ENCODE measurements at places on chromosomes 5 and 9.

- DNase-seq: no peak
Measured at GRCh38 chr9:101999441-101999840, 261.0 kb upstream of the GRIN3A start.

DNA sequence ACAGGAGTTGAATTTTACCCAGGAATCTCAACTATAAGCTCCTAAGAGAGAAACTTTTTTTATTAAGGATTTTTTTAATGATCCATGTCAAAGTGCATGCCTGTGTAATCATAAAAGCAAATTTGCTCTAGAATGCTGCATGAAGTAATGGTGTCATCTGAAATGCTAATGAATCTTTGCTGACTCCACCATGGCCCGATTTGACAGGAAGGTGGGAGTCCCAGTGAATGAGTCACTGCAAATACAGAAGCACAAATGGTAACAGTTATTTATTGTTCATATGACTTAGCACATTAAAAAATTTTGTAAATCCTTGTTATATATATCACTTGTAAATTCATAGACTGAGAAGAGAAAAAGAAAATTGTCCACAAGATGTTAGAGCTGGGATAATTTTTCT, 341.3 kb downstream of the RASEF start:
- DNase-seq: no peak

- DNase-seq: no peak
Measured at GRCh38 chr5:75536694-75537360, 25.1 kb downstream of the POLK start.

- no peak for DNase-seq
Measured at GRCh38 chr9:117718085-117718484, 13.9 kb downstream of the TLR4 start.

DNA sequence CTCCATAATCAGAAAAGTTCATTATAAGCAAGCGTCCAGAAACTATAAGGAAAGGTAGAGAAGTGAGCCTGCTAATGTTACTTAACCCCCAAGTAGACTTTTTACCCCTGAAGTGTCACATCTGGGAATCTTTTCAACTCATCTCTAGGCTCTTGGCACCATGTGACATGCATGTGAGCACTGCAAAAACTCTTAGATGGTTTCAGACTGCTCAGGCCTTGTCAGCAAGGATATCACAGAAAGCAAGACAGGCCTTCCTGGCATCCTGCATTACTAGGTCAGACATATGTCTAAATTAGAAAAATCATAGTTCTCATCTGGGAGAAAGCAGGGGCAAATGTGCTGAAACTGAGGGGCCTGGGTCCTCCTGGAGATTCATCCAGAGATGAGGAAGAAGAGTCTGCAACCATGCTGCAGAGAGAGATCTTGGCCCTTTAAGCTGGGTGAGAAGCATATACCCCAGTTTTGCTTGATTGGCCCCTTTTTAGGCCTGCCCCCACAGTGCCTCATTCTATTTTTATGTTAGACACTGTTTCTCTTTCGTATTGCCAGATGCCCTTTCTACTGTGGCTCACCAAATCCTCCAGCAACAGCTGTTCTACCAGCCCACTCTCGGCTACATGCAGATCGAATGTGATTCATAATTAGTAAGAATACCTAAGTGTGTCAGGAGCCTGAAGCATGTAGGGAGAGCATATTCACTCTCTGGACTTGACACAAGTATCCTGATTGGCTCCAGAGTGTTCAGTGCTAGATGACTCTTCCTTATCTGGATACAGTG, 19.0 kb downstream of the TMEM8B start:
- DNase-seq: no peak

GRCh38 chr9:137109250-137110146, 5.0 kb downstream of the DPP7 start:
- DNase-seq: no peak

DNA sequence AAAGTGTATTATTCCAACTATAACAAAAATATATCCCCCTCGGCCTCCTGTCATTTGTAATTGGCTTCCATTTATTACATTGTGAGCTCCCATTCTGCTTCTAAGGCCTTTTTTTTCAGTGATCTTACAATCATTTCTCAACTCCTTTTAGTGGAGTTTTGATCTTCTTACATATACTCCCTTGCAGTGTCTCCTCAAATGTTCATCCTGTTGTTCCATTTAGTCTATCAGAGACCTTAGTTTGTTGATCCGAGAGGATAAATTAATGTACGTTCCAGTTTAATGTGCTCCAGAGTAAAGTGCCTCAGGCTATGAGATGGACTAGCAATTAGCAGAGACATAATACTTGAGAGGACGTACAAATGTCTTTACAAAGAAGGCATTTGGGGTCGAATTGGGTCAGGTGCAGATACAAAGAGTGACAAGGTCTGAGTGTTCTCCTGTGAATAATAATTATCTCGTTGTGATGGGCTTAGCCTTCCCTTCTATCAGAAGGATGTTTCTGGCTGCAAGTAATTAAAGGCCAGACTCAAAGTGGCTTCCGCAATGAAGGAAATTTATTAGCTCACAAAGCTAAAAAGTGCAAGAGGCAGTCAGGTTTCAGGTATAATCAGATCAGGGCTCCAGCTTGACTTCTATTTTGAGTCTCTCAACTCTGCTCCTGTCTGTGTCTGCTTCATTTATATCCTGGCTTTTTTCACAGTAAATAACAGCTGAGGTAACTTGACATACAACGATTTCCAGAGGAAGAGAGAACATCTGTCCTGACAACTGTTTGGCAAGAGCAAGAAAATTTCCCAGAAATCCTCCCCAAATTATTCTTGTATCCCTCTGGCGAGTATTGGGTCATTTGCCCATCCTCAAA, 30.1 kb downstream of the ARRDC3 start:
- DNase-seq: no peak

- DNase-seq: no peak
Measured at GRCh38 chr9:101465326-101465915, 29.8 kb upstream of the ALDOB start.

DNA sequence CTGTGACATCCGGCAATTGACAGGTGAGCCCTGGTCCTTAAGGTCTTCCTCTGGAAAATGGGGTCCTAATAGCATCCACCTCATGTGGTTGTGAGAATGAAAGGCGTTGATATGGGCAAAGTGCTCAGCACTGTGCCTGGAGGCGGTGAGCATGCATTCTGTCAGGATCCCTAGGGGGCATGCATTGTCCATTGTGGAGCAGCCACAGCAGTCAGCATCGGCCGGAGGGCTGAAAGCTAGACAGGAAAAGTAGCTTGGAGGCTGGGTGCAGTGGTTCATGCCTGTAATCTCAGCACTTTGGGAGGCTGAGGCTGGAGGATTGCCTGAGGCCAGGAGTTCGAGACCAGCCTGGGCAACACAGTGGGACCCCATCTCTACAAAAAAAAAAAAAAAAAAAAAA, 122.2 kb downstream of the LHX2 start:
- DNase-seq: no peak

DNA sequence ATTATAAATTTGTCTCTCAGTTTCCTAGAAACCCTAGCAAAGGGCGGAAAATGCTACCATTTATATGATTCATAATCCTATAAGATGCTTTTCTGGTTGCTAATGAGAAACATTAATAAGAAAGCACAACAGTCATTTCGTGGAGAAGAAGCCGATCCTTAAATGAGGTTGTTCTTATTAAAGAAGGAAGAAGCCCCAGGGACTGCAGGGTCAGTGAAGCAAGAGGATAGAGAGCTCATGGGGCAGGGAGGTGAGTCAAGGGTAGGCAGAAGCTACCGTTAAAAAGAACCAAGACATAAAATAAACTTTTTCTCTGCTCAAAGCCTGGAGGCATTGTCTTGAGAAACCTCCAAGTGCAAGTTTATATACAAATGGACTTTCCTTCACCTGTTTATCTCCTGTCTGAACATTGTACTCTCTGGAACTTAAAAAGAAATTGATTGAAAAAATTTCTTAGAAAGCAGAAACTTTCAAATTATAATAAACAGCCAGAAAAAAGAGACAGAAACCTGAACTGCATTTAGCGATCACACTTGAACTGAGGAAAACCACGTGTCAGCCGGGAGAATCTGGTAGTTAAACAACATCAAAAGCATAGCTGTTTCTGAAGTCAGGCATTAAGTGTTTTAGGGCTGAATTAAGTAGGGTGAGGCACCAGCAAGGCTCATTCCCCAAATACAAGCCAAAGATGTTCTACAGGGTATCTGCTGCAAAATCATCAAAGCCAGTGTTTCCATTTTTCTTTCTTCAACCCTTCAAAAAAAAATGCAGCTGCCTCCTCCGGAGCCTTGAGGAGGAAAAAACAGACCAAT, 21.9 kb downstream of the HTR4 start:
- DNase-seq: no peak

DNA sequence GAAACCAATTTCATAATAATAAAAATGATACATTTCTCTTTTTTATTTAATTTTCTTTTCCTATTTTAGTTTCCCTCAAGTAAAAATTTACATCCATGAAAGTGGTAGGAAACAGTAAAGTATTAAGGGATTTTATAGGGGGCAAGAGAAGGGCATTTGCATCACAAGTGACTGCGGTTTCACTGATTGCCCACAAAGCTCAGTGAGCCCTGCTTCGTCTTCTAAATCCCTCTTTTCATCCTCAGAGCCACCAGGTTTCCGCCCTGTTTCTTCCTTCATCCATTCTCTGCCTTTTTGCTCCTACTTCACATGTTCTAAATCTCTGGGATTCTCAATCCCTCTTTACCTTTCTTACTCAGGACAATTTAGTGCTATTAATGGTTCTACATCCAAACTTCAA, 491.4 kb downstream of the LRRC70 start:
- DNase-seq: no peak

DNA sequence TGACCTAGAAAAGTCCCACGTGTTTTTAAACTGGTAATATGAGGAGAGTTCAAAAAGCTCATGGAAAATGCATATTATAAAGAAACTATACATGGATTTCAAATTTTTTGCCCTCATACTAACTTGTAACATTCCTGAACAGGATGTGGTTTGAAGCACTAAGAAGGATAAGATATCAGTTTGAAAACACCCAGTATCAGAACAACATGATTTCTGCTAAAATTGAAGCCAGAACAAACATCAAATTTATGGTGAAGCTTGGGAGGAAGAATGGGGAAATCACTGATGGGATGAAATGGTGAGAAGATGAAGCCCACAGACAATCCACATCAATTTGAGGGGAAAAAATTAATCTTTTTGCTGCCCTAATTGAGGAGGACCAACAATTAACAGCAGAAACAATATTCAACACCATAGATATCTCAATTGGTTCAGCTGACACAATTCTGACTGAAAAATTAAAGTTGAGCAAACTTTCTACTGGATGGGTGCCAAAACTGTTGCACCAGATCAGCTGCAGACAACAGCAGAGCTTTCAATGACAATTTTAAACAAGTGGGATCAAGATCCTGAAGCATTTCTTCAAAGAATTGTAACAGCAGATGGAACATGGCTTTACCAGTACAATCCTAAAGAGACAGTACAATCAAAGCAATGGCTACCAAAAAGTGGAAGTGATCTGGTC, 113.2 kb upstream of the SNX2 start:
- DNase-seq: no peak

DNA sequence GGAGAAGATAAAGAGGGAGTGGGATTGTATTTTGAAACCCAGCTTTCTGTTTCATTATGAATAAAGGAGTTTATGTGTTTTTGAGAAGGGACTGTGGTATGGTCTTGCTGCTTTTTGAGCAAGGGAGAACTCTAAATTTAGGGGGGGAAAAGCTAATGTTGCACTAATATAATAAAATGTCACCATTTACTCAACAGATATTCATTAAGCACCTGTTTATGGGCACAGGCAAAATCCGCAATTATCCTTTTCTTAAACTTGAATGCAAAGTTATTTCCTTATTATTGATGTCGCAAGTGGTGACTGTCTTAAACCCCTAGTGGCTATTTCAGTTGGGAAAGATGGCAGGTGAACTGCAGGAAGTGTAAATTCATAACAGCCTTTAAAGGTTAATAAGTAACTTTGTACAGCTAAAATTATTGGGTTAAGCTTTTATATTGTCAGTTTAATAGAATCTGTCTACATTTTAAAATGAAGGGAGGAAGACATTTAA, 1.5 kb downstream of the CDC42SE2 start:
- no peak for DNase-seq

DNA sequence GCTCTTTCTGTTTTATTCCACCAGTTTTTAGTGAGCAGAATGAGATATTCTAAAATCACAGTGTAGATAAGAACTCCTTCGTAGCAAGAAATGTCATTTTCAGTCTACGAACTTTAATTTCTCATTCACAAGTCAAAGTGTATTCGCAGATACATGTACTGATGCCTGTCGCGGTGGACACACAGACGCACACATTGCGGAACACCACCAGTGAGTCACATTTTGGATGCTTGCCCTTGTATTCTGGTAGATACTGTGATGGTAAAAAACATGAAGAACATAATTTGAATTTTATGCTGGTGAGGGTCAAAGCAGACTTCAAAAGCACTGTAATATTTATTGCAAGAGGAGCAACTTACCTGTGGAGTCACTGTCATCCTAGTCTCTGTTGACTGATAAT, 4.7 kb upstream of the C9orf57 start:
- no peak for DNase-seq

DNA sequence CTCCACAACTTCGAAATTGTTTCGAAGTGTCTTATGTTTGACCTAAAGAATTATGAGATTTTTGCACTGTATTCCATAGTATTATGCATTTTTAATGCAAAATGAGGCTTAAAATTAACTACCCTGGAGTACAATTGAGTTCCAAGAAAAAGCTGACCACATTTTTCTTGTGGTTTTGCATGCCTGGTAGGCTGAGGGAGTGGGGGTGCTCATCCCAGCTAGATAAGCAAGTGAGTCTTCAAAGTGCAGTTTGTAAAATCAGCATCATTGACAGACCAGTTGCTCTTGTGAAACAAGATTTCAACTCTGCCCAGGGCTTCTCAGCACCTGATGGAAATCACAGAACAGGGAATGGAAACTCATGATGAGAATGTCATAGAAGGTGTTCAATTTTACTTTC, 17.0 kb upstream of the NDUFS4 start:
- no peak for DNase-seq

GRCh38 chr9:10071579-10071978, 541.2 kb downstream of the PTPRD start:
- DNase-seq: no peak

- no peak for DNase-seq
Measured at GRCh38 chr9:70789086-70789485, 332.3 kb downstream of the TRPM3 start.

DNA sequence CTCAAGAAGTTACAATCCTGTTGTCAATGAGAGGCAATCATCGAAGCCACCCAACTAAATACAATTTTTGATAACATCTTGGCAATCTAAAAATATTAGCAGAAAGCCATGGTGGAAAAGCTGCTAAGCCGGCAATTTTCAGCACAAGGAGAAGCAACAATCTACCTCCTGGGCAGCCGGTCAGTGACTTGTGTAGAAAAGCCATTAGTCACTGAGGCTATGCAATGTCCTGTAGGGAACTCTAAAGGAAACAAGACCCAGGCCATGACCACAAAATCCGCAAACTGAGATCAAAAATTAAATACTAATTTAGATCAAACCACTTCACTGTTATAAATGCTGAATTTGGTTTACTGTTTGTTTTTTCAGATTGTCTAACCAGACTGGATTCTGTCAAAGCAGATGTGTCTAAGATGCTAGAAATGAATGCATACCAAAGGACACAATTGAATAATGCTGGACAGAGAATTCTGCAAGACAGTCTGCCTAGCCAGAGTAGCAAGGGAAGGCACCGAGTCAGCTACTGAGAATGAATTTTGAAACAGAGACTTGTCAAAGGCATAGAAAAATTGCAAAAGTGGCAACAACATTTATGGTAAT, 384.8 kb downstream of the PRELID2 start:
- no peak for DNase-seq
